ENCODE measurements at places on chromosomes 16 and 17.

DNA sequence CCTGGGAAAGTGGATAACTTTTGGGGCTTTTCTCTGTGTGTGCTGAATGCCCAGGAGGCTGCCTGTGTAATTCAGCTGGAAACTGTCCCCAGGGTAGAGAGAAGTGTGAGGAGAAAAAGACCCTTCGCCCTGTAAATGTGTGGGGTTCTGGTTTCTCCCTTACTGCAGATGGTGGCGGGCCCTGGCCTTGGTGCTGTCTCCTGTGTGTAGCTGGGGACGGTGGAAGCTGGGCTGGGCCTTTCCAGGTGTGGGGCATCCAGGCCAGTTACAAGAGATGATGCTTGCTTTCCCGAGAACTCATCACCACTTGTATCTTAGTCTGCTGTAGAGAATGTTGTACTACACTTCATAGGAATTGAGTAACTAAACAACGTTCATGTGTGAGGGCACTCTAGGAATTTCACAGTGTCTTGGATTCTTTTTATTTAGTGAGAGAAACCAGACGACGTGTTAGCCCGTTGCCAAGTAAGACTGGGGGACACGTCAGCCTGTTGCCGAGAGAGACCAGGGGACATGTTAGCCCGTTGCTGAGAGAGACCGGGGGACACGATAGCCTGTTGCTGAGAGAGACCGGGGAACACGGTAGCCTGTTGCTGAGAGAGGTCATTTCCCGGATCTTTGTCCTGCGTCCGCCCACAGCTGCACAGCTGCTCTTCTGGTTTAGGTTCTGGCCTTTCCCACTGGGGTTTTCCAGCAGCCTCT lies 43.1 kb downstream of the TBCD start:
- no peak for DNase-seq

DNA sequence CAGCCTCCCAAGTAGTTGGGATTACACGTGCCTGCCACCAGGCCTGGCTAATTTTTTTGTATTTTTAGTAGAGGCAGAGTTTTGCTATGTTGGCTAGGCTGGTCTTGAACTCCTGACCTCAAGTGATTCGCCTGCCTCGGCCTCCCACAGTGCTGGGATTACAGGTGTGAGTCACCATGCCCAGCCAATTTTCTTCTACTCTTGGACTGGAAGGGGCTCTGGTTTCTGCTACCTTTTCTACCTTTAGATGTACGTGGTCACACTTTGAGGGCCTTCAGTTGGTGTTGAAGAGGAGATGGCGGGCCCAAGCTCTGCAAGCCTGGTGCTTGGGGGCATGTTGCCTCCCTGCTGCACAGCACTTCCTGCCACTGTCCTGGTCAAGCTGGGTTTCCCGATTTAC lies 173.6 kb downstream of the PRKCA start:
- DNase-seq: no peak

- DNase-seq: no peak
These were observed 87.8 kb downstream of the CYB561 start for GRCh38 chr17:63358111-63358839.

DNA sequence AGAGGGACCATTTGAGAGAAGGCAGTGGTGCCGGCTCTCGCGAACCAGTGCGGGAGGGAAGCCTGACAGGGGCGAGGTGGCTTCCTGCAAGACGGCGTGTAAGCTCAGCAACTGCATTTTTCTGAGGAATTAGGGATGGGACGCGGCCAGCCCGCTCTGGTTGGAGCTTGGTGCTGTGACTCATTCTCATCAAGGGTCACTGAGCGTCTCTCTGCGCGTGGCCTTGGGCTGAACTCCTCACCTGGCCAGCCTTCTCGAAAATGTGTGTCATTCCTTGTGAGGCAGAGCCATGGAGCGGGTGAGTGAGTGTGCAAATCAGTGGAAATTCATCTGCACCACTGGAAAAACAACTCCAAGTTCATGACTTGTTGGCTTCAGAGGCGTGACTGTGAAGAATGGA lies 52.8 kb downstream of the NTN1 start:
- no peak for DNase-seq

DNA sequence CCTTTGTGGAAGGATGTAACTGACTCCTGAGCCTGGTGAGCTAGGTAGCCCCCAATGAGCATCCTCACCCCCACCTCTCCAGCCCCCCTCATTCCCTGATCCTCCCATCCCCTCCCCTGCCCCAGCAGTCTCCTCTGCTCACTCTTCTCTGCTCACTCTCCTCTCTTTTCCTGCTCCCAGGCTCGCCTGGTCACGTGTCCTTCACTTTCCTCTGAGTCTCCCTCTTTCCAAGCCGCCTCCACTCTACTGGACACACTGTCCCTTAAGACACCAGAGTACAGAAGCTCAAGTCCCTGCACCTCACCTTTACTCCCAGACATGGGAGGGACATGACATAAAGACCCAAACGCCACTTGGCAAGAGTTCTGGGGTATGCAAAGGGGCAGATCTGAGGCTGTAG lies 76.3 kb upstream of the RBL2 start:
- DNase-seq: no peak

DNA sequence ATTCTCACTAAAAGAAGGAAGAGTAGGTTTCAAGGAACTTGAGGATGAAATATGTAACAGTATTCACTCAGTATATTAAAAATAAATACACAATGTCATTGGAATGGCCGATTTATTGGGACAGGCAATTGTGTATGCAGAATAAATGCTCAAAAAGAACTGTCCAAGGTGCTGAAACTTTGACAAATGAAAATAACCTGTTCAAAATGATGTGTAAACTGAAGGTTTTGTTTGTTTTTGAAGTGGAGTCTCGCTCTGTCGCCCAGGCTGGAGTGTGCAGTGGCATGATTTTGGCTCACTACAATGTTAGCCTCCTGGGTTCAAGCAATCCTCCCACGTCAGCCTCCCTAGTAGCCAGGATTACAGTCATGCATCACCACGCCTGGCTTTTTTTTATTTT lies 318.7 kb upstream of the RBFOX1 start:
- no peak for DNase-seq

DNA sequence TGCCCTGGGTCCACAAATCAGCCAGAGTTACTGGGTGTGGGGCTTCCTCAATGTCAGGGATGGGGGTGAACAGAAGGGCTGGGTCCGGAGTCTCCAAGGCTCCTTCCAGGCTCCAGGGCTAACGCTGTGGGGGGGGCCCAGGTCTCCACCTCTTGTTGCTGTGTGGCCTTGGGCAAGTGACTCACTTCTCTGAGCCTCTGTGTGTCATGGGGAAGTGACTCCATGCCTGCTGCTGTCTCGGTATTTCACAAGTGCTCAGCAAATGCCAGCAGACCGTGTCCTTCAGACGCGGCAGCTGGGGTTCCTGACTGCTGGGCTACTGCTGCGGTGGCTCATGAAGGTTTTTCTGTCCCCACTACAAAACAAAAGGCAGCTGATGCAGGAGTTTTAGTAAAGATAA lies 26.6 kb downstream of the JPH3 start:
- DNase-seq: peak; percentile 33

- DNase-seq: no peak
These were observed 19.4 kb downstream of the POLR2A start for GRCh38 chr17:7503521-7503920.

DNA sequence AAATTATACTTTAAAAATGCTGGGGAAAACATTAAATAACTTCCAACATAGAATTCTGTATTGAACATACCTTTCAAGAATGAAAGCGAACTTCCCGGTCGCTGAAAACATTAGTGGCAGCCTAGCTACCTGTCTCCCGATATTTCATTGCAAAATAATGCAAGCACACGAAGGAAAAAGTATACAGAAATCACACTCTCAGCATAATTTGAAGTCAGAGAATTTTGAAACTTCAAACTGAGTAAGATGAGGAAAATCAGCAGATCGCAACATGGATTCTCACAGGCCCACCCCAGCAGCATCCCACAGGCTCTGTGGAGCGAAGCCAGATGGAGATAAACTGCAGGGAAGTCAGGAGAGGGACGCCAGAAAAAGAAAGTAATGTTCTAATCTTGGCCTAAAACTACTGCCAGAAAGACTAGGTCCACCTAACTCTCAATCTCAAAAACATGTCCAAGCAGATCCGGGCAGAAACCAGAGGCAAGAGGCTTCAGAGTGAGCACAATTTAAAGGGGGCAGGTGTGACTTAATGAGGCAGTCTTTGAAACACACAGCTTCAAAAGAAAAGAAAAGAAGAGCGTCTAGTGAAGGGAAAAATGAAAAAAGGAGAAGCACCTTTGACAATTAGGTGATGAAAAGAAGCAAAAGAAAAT lies 4.8 kb upstream of the GOSR1 start:
- DNase-seq: no peak

GRCh38 chr17:56807723-56808122 lies 26.0 kb downstream of the C17orf67 start:
- no peak for DNase-seq

GRCh38 chr16:62969711-62970318 lies 933.6 kb upstream of the CDH8 start:
- no peak for DNase-seq

DNA sequence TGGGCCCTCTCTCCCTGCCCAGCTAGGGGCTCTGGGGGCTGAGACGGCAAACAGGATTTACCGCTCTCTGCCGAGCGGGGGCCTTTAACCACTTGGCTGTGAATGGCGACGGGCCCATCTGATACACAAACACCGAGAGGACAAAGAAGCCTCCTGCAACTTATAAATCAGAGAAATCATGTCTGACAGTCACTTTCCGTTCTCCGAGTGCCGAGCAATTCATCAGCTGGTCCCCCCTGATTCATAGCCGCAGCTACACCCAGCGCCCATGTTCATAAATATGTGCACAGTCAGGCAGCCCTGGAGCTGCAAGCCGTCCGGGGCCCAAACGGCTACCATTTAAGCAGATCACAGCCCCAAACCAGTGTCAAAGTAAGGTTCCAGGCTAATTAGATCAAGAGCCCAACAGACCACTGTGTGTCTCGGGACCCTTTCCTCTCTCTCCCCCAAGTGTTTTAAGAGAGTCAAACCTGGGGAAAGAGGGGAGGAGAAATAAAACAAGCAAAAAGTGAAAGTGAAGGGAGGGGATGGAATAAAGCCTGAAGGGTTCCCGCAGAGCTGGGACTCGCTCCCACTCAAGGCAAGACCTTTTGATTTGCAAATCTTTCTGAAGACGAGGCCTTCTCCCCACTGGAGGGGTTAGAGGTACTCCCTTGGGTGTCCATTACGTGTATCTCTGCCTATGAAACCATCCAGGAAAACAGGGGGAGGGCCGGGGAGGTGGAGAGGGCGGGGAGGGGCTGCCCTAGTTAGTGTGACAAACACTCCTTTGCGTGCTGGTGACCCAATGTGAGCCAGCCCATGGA lies 154.7 kb downstream of the C16orf78 start:
- DNase-seq: no peak

All from thyroid gland (tissue), 4 donors.